ENCODE measurements at places on chromosomes 7 and 10.
A peak's percentile ranks its signal among the peaks of the same experiment; 100 is the strongest.

- no peak for DNase-seq
These were observed 318.9 kb downstream of the AHR start for GRCh38 chr7:17617380-17617779.

- peak; percentile 85 for DNase-seq
These were observed 15.1 kb downstream of the FZD8 start for GRCh38 chr10:35626971-35627507.

- DNase-seq, result no peak
These were observed 176.4 kb downstream of the AHR start for GRCh38 chr7:17474724-17475344.

GRCh38 chr7:95011995-95012394, 104.6 kb downstream of the PPP1R9A start:
- DNase-seq, result no peak

DNA sequence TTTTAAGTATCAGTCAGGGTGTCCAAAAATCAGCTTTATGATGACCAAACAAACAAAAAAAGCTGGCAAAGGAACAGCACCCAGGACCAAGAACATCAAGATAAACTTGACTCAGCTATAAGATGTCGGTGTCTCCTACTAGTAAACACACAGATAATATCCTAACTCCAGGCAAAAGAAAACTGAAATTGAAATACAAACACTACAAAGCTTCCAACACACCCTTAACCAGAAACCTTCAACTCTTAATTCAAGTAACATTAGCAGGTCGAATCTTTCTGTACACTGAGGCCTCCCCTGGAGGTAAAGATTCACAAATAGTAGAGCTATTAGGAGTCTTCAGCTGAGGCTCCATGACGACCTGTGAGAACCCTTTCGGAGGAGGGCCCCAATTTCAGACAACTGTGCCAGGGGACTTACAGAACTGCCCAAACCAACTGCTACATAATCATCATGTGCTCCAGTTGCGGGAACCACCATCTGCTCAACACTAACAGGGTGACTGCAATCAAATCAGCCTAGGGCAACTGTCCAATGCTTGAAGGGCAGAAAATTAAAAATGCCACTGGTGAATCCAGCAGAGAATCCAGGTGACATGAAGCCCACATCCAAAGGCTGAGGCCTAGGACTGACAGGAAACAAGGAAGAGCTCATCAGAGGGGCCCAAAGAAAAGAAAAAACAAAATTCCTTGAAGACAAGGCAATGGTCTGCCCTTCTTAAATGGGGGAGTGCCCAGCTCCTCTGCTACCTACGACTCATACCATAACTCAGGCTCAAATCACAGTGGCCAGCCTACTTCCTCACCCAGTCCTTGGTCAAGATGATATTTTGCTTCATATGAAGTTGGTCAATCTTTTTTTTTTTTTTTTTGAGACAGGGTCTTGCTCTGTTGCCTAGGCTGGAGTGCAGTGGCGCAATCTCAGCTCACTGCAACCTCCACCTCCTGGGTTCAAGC, 20.0 kb downstream of the XPNPEP1 start:
- DNase-seq, result peak; percentile 60

GRCh38 chr7:34928052-34928451, 109.2 kb downstream of the DPY19L1 start:
- peak; percentile 22 for DNase-seq

DNA sequence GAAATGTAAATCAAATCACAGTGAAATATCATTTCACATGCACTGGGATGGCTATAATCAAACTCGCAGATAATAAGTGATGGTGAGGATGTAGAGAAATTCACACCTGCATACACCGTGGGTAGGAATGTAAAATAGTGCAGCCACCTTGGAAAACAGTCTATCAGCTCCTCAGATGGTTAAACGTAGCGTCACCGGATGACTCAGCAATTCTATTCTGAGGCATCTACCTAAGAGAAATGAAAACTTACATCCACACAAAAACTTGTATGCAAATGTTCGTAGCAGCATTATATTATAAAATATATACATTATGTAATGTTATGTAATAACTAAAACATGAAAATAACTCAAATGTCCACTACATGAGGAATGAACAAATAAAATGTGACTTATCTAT, 38.9 kb downstream of the SH3PXD2A start:
- no peak for DNase-seq

DNA sequence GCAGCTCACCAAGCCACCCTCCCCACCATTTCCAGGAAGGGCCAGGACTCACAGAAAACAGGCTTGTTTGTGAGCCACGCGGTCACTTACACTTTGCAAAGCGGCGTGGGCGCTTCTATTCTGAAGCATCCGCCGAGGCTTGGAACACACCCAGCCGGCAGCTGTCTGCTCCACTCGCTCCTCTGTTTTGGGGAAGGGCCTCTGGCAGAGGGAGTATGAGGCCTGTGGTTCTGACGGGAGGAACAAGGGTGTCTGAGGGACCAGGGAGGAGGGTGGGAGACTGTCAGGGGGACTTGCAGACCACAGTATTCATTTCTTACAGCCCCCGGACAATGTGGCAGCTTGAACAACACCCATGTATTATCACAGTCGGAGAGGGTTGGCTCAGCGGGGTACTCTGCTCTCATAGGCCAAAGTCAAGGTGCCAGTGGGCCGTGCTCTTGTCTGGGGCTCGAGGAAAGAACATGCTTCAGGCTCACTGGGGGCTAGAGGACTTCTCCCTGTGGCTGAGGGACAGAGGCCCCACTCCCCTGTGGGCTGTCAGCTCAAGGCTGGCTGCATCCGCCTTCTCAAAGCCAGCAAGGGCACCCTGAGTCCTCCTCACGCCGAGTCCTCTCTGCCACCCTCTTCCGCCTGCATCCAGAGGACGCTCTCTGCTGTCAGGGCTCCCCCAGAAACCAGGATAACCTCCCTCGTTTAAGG, 60.4 kb upstream of the FAM20C start:
- DNase-seq, result no peak

GRCh38 chr7:100099452-100099851, 1.7 kb downstream of the MCM7 start:
- DNase-seq, result no peak

- DNase-seq, result no peak
These were observed 25.9 kb downstream of the SMNDC1 start for GRCh38 chr10:110278562-110279406.

- DNase-seq, result no peak
These were observed 89.6 kb upstream of the IFRD1 start for GRCh38 chr7:112360681-112361080.

GRCh38 chr10:129939416-129940275, 24.4 kb downstream of the EBF3 start:
- DNase-seq, result no peak

DNA sequence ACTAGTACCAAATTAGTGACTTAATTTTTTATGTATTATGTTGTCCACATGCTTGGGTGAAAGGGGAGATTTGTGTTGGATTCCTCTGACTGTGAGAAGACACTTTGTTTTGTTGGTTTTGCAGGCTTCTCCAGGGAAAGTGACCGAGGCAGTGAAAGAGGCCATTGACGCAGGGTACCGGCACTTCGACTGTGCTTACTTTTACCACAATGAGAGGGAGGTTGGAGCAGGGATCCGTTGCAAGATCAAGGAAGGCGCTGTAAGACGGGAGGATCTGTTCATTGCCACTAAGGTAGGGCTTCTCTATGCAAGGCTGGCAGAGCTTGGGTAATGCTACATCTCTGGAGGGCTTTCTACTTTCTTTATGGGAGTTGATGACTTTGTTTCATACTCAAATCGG, 4.5 kb downstream of the AKR1E2 start:
- no peak for DNase-seq

- peak; percentile 88 for DNase-seq
These were observed 59.9 kb downstream of the MAP3K8 start for GRCh38 chr10:30493609-30494530.

DNA sequence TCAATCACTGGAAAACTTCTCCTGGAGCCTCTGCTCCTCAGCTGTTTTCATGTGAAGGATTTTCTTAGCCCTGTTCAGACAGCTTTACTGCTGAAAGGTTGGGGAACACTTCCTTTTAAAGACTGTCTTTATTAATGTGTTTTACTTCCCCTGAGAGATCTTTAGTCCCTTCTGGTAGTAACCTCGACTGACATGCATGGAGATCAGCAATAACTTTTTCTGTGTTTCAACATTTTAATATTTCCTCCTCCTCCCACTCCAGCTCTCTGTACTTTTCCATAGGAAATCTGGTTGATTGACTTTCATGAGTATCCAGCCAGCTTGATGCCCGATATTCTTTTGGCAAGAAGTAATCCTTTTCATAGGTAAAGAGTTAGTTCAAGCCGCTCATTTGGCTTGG, 62.7 kb upstream of the STRIP2 start:
- no peak for DNase-seq

DNA sequence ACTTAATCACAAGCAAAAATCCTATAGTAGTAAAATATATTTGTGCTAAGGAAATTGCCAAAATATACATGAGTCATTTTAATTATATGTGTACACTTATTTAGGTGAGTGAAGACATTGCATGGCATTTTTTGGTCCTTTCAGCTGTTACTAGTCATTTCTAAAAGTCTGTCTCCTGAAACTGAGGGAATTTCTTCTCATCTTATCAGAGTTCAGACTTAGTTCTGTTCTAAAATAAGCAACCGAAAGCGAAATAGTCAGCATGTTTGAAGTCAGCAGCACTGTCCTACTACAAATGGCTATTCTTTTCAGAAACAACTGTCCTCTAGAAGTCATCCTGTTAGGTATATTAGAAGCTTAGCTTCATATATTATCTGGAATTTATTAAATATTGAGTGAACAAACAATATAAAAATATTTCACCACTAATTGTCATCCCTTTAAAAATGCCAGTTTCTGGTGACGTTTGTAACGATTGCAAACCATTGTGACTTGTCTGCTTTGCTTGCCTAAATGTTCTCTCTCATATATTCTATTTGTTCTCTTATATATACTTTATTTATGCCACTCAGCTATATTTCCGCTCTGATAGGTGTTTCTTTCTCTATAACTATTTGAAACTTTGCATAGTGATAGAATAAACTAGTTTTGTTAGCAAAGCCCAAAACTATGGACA, 227.4 kb upstream of the KAT6B start:
- no peak for DNase-seq

GRCh38 chr10:68668231-68668630, 52.8 kb upstream of the CCAR1 start:
- DNase-seq, result no peak

GRCh38 chr7:111568870-111569462, 6.7 kb upstream of the IMMP2L start:
- no peak for DNase-seq

GRCh38 chr10:34520084-34520483, 295.0 kb downstream of the PARD3 start:
- no peak for DNase-seq

- DNase-seq, result no peak
These were observed 273.5 kb upstream of the PLPP4 start for GRCh38 chr10:120183546-120183945.

DNA sequence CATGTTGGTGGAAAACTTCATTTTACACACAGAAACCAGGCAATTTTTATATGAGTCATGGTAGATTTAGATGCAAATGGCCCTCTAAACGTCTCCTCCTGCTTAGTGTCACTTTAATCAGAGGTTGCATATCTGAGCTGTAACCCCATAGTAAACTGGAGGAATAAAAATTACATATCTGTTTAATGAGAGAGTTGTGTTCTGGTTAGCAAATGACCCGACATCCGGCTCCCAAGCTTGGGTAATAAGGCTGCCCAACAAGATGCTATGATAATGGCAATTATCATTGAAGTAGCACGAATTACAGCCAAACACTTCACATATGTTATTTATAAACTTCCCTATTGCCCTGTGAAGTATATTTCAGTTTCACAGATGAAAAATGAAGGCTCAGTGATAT, 10.6 kb upstream of the ADAM12 start:
- no peak for DNase-seq

DNA sequence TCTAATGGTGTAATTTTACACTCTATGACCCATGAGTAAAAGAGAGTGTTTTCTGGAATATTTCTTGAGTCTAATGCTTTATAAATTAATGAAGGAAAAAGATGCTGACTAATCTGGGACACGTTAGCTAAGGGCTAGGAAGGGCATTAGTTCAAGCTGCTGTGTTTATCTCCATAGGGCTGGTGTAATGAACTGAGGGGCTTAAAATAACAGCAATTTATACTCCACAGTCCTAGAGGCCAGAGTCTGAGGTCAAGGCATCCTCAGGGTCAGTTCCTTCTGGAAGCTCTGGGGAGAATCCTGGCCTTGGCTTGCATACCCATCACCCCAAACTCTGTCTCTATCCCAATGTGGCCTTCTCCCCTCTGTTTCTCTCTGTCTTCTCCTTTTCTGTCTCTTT, 105.2 kb upstream of the PFKP start:
- DNase-seq, result no peak

- DNase-seq, result peak; percentile 51
These were observed 70.4 kb upstream of the ITPRID1 start for GRCh38 chr7:31443457-31443856.

- no peak for DNase-seq
These were observed 20.1 kb downstream of the TDRD1 start for GRCh38 chr10:114199239-114199638.

DNA sequence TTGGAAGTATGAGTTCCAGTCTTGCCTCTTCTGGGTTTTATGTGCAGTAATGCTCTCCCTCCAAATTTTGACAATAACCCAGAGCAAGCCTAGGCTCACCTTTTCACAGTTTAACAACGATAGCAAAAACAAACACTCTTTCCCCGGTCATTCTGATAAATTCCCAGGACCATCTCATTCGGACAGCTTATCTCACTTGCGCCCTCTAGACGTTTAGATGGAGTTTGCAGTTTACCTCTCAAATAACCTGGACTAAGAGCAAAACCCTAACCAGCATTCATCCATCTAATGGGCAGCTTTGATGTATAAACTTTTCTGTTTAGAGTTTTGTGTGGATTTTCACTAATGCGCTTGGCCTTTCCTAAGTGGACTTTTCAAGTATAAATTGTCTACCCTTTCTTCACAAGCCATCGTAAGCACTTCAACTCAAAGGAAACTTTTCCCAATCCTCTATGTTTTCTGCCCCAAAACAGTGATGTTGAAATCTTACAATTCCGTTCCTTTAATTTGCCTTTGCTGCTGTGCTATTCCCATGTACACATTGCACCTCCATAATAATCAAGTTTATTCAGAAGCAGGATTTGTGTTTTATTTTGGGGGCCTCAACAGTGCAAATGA, 114.9 kb downstream of the HDAC9 start:
- peak; percentile 19 for DNase-seq

DNA sequence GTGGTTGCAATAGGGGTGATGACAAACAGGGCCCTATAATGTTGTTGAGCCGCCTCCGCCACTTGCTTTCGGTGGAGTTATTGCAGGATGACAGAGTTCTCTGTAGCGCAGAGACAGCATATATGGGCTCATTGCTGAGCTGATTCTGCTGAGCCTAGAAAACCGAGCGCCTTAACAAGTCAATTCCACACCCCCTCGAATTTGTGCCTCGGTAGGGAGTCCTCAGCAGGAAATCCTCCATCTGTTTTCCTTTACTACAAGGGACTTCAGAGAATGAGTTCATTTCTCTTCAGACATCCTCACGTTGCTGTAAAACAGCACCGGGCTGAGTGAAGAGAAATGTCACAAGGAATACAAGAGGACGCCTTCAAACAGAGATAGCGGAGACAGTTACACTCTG, 90.7 kb upstream of the KIAA1217 start:
- DNase-seq, result no peak

GRCh38 chr7:83149466-83149865, 13.2 kb downstream of the PCLO start:
- peak; percentile 69 for DNase-seq
